ENCODE measurements at places on chromosomes 1 and 21. TPM values are rescaled to one million over a fixed set of nuclear protein-coding genes. Genes with fewer than 3 reads are reported as not detected.

DNA sequence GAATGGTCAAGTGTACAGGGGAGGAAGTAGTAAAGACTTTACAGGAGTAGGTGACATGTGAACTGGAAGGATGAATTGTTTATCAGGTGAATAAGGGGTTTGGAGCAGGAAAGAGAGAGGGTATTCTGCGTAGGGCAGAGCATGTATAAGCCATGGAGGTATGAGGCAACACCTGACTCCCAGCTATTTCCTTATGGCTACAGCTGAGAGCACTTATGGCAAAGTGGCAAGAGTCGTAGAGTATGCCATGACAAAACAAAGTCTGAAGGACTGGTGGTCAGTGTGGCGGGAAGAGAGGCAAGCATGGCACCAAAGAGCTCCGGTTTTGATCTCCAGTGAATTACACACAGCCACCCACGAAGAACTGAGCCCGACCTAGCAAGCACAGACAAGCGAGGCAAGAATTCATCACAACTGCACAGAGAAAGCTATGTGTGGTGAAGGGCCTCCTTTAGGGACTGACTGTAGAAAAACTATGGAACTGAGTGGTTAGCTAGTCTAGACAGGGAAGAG, 9.0 kb upstream of the ELOVL1 start:
- DNase-seq = no peak

Gene C1orf226
- 1.7 TPM for polyA plus RNA-seq

DNA sequence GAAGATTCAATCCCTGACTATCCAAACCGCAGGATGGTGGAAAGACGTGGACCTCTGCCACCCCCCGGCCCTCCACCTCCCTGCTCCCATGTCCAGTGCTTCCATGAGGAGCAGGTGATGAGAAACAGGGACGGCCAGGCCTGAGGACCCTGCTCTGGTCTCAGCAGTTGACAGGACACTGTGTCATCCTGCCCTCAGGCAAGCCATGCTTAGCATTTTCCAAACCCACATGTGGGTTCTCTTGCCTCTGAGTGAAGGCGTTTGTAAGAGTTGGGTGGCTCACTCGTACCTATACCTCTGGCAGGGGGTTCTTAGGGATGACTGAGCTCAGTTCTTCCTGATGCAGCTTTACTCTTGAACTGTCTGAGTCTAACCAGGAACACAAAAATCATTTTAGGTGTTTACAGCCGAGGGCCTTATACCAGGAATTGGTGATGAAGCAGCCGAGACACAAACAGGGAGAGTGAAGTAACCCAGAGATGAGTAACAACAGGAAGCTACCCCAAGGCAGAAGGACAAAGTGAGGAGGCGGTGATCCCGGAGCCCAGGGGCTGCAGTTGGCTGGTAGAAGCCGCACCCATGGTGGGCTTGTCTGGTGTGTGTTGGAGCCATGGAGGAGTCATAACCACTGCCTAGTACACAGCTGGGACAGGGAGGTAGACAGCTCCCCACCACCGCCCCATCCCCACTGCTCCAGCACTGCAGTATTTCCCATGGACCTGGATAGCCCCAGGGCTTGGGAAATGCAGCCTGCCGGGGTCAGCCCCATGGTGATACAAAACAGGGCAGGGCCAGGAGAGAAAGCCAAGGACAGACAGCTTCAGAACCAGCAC, 21.4 kb downstream of the MYBPH start:
- no peak for DNase-seq

GRCh38 chr1:45971922-45972531, 160.4 kb downstream of the PIK3R3 start:
- DNase-seq = no peak

Gene SPATA45
- polyA plus RNA-seq = 0.40 TPM

DNA sequence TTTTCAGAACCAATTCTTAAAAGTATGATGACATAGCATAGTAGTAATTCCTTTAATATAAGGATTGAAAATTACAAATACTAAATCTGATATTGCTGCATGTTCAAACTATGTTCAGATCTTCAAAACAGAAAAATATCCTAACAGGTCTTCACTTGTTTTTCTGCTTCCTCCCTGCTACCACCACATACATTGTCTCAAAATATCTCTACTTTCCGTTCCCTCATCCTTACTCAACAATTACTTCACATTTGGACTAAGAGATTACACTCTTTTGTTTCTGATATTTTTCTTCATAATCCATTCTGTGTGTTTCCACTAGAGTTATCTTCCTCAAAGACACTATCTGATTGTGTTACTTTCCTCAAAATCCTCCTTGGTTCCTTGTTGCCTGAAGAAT, 125.1 kb downstream of the NEK7 start:
- no peak for DNase-seq

Gene PFKFB2
- 4.6 TPM for polyA plus RNA-seq

GRCh38 chr1:94693029-94693428, 127.1 kb upstream of the SLC44A3 start:
- DNase-seq = no peak

- DNase-seq = no peak
These were observed 14.7 kb upstream of the COL18A1 start for GRCh38 chr21:45390121-45390751.

Gene GNG12
- 37.1 TPM for polyA plus RNA-seq

GRCh38 chr1:155526356-155526755, 36.2 kb downstream of the ASH1L start:
- no peak for DNase-seq

Gene TARS2
- polyA plus RNA-seq = 27.9 TPM

DNA sequence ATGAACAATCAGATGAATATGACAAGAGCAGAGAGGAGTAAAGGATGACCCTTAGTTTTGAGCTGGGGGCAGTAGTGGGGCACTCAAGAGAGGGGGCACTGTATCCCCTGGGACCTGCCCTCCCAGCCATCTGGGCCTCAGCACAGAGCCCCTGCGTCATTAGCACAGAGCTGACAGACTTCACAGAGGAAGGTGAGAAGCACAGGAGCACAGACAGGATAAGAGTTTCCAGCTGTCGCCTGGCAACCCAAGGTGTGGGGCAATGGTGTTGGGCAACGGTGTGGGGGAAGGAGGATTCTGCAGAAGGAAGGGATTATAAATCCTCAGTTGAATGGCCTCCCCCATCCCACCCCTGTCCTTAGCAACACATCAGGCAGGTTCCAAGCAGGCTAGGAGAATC, 30.2 kb downstream of the RAB3B start:
- DNase-seq = no peak

GRCh38 chr21:46028573-46029091, 47.1 kb downstream of the COL6A1 start:
- no peak for DNase-seq

DNA sequence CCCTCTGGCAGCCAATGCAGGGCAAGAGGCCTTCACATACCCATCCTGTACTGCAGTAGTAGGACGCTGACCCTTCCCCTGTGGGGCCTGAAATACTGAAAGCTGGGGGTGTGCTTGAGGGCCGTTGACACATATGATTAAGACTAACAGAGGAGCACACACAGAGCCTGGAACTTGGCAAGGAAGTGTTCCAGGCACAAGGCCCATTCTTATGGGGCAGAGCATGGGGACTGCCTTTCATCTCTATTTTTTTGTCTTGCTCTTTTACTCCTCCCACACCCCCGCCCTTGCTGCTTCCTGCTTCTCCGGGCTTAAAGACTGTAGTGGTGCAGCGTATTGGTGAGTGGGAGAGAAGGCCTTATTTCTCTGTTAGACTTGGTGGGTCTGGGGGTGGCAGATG, 137.4 kb downstream of the BACH1 start:
- DNase-seq = peak; percentile 28

DNA sequence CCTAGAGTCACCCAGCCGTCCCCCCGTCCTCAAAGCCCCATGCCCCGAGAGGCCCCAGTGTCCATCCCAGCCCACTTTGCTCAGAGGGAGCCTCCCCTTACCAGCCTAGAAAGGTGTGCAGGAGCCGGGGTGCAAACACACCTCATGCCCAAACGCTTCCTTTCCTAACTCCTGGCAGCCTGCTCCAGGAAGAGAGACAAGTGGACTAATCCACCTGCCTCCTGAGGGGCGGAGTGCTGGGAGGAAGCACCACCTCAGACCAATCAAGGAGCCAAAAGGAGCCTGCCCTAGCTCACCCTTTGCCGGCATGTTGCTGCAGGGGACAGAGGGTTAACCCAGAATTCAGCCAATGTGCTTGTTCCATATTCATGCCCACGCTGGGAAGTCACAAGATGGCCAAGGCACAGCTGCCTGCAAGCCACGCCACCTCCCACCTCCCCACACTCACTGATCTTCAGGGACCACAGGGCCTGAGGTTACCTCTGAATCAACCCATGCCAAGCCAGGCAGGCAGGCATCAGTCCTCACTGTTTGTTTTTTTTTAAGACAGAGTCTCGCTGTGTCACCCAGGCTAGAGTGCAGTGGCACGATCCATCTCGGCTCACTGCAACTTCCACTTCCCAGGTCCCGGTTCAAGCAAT, 27.8 kb downstream of the PLEKHA6 start:
- DNase-seq = no peak

- DNase-seq = no peak
These were observed 4.6 kb downstream of the COL18A1 start for GRCh38 chr21:45409466-45410150.

Gene CCDC27
- polyA plus RNA-seq = 0.14 TPM

Gene USP48
- 45.0 TPM for polyA plus RNA-seq

DNA sequence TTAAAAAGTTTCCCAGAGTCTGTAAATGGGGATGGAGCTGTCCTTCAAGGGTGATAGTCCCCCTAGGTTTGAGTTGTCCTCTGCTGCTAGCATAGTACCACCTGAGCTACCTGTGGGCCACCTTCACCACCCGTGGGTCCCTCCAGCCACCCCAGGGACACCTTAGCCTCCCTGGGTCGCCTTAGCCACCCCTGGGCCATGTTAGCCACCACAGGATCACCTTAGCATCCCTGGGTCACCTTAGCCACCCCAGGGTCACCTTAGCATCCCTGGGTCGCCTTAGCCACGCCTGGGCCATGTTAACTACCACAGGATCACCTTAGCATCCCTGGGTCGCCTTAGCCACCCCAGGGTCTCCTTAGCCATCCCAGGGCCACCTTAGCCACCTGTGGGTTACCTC, 67.1 kb downstream of the ADARB1 start:
- DNase-seq = no peak

DNA sequence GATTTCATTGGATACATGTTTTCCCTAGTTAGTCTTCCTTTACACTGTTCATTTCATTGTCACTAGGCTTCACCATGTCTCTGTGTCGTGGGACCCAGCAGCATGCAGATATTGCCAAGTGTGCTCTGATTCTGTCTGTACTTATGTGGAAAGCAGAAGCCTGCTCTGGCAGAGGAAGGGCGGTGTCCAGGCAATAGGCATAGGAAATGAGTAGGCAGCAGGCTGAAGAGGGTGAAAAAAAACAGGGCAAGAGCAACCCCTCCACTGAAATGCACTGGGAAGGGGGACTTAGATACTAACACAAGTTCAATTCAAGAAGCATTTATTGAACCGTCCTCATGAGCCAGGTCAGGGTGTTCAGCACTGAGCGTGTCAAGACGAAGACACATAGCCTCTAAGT, 85.2 kb upstream of the VAV3 start:
- DNase-seq = no peak

Gene GPR89A
- 14.0 TPM for polyA plus RNA-seq

Gene TEDDM1
- polyA plus RNA-seq = not detected

GRCh38 chr1:174391716-174392115, 56.0 kb upstream of the GPR52 start:
- no peak for DNase-seq

DNA sequence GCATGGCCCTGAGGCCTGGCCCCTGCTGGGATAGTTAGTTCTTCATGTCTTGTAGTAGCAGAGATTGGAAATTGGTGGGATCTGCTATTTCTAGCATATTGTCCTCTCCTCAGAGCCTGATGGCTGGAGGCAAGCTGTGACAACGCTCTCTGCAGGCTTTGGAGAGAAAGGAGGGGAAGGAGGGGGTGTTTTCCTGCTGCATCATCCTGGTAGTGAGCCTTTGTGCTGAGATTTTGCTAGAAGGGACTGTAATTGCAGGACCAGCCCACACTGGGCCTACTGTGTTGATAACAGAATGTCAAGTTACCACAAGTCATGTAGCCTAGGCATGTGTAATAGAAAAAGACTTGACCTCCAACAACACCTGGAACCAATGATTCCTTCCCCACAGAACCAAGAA, 351.0 kb downstream of the SIPA1L2 start:
- DNase-seq = no peak
